ENCODE measurements at places on chromosomes 7 and 10.

DNA sequence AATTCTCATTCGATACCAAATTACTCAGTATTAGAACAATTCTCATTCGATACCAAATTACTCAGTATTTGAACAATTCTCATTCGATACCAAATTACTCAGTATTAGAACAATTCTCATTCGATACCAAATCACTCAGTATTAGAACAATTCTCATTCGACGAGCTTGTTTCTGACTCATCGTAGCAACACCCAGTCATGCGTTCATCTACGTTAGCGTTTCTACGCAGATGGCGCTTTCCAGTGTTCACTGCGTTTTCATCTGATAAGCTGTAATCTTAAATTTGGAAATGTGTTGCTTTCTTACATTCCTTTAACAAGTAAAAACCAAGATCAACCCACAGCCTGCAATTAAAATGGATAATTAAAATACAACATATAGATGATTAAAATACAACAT, 276.3 kb downstream of the ZMYND11 start:
- no peak for DNase-seq

- no peak for DNase-seq
Observed at GRCh38 chr7:96300986-96301385, 20.9 kb downstream of the SLC25A13 start.

DNA sequence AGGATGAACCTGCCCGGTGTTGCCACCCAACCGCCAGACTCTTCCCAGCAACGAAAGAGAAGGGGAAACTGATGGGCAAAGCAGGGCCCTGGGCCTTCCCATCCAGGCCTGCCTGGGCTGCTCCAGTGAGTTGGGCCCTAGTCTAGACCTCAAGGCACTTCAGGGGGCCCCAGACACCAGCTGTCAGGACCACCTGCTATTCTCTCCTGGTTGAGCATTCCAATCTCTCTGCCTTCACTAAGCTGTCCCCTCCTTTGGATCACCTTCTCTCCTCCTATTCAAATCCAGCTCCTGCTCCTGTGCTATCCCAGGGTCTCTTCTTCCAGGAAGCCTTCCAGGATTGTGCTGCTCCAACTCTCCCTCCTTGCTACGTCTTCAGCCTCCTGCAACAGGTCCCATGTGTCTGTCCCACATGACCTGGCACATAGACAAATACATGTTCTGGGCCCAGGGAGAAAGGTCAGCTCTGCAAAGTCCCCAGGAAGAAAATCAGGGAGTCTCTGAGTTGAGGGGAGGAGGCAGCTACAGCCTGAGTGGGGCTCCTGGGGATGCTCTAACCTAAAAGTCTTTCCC, 3.1 kb downstream of the STX1A start:
- no peak for DNase-seq

GRCh38 chr10:103273041-103273441, 3.9 kb upstream of the INA start:
- DNase-seq: no peak

DNA sequence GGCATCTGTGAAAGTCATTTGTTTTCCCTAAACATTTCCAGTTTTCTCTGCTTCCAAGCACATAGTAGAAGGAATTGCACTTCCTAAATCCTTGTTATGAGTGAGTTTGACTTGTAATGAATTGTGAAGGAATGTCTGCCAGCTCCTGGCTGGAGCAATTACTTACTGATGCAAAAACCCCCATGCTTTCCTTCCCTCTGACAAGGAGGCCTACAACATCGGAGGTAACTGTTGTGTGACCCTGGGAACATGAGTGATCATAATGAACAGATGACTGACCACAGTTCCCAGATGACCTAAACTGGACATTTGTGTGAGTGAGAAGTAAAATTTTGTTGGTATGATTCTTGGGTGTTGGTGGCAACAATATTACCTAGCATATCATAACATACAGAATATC, 21.4 kb upstream of the CPVL start:
- DNase-seq: no peak

DNA sequence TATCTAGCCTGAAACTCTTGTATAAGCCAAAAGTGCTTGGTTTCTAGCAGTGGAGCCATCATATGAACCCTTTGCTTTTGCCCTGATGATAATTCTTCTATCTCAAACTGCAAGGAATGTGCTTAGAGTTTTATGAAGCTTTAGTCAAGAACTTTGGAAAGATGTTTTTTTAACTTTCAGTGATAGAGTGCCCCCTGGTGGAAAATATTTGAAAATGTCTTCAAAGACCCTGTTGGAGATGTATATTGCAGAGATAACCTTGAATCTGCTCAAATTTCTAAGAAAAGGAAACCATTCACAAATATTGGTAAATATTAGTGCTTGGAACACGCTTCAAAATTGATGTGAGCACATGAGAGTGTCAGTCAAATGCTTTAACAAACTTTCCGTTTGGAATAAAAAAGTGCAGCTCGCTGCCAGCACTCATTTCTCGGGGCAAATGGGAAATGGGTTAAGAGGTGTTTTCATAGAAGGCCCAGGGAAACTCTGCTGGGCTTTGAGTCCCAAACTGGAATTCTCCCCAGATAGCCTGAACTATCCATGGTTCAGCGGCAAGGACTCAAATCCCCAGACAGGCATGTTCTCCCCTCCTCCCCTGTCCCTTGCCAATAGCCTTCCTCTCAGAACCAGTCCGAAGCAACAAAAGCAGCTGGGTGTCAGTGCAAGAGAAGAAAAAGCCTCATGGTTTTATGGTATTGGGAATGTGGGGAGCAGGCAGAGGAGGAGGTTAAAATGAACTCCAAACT, 129.3 kb downstream of the MYOF start:
- DNase-seq: no peak

GRCh38 chr10:86497621-86498020, 24.0 kb downstream of the WAPL start:
- no peak for DNase-seq

DNA sequence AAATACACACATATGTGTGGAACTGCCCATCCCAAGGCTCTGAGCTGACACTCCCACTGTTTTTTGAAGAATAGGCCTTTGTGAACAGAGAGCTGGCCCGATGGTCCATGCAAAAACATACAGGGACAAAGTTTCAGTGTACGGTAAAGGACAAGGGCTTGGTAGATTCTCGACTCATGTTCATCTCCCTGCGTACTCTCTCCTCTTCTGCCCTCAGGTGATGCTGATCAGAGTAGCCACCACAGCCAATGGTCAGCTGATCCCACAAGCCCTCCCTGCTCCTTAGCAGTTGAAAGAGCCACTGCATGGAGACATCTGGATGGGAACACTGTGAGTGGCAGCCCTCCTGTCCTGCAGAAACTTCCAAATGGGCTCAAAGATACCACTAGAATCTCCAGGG, 23.1 kb upstream of the C10orf71 start:
- DNase-seq: no peak

- DNase-seq: no peak
Observed at GRCh38 chr7:82362129-82362706, 81.4 kb downstream of the CACNA2D1 start.

DNA sequence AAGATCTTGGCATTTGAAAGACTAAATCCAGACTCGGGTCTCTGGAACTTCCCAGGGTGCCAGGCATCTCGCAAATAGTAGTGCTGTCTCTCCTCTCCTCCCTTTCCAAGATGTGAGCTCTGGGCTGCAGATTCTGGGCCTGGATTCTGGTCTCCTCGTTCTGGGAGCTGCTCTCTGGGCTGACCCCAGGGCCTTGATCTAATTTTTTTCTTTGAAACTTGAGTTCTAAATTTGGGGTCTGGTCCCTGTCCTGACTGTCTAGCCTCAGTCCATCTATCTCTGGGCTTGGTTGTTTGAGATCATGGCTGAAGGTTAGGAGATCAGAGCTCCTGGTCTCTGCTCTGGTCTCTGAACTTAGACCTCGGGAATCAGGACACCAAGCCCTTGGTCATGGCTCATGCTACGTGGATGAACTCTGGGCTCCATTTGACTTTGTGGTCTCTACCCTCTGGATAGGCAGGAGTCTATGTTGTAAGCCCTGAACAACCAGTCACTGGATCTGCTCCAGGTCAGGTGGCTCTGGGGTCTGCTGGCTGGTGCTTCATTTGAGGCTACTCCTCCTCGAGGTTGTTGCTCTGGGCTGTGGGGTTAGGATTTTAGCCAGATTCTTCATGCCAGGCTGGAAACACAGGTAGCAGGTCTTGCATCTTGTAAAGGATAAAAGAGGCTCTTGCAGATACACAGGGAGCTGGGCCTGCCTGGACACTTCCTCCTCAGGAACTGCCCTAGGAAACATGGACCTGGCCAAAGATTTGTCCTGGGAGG, 8.0 kb upstream of the MBL2 start:
- no peak for DNase-seq

- DNase-seq: no peak
Observed at GRCh38 chr7:55110282-55110992, 91.6 kb downstream of the EGFR start.

GRCh38 chr10:12081879-12082557, 13.3 kb downstream of the DHTKD1 start:
- no peak for DNase-seq

DNA sequence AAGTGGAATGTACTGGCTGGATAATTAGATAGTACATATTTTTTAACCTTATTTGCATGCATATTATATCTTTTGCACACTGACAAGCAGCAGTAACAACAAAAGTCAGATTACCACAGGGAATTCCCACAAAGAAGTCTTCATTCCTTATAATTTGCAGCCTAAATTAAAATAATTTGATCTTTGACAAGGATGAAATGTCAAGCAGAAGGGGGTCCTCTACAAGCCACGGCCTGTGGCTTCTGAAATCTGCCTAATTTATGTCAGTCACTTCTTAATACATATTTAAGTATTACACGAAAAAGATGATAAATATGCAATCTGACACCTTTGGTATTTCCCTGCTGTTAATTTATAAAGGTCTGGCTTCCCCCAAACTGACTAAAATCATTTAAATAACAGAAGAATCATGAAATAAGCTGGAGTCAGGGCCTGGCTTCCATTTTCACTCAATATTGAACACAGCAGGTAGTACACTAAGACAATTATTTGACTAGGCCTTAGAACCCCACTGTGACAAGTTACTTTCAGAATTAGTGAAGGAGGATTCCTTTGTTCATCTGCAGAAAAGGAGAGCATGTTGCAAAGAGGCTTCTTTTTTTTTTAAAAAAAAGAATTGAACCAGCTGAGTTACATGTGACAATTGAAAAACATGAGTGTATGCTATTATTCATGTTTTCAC, 351.1 kb upstream of the ETV1 start:
- DNase-seq: no peak

- DNase-seq: no peak
Observed at GRCh38 chr7:92626281-92626809, 36.2 kb upstream of the FAM133B start.

DNA sequence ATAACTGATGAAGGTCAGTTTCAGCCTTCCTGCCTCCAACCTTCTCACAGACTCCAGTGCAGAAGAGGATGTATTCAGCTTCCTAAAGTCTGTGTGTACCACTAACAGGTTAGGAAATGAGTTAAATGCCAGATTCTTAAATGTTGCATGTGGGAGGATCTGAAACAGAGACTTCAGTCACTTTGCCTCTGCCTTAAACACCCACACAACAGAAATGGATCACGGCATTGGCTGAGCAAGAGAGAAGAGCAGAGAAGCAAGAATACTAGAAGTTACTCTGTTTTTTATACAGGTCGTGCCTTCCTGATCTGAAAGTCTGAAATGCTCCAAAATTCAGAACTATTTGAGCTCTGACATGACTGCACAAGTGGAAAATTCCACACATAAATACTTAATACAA, 98.9 kb upstream of the ARHGAP21 start:
- DNase-seq: no peak

- no peak for DNase-seq
Observed at GRCh38 chr7:152341039-152341913, 94.5 kb downstream of the KMT2C start.

GRCh38 chr7:51269911-51270310, 46.7 kb downstream of the COBL start:
- no peak for DNase-seq

- DNase-seq: no peak
Observed at GRCh38 chr7:42181566-42181965, 55.4 kb downstream of the GLI3 start.

GRCh38 chr10:61805091-61805490, 96.4 kb upstream of the ARID5B start:
- no peak for DNase-seq

GRCh38 chr7:149180722-149181449, 14.5 kb upstream of the ZNF282 start:
- DNase-seq: no peak

- no peak for DNase-seq
Observed at GRCh38 chr10:14801723-14802122, 27.0 kb upstream of the FAM107B start.

GRCh38 chr7:130292682-130293257, at the start of gene CPA4:
Gene CPA4, plus strand, starts transcription at chr7:130293161. Its CDS starts 20 bp downstream, at chr7:130293181.
- DNase-seq: no peak

- DNase-seq: no peak
Observed at GRCh38 chr10:9274206-9274755, 1219.8 kb downstream of the GATA3 start.

GRCh38 chr7:137850972-137851945, 4.5 kb upstream of the DGKI start:
- no peak for DNase-seq

DNA sequence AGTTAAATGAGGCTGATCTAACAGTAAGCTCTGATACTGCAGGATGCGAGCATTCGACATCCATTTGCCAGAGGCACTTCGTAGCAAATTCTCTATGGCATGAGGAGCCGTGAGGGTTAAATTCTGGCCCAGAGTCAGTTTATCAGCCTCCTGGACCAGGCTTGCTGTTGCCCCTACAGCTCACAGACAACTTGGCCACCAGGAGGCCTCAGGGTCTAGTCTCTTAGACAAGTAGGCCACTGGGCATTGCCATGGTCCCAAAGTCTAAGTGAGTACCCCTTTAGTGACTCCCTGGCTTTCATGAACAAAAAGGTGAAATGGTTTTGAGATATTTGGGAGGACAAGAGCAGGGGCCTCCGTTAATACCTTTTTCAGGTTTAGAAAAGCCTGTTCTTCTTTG, 178.0 kb upstream of the MBL2 start:
- DNase-seq: no peak

DNA sequence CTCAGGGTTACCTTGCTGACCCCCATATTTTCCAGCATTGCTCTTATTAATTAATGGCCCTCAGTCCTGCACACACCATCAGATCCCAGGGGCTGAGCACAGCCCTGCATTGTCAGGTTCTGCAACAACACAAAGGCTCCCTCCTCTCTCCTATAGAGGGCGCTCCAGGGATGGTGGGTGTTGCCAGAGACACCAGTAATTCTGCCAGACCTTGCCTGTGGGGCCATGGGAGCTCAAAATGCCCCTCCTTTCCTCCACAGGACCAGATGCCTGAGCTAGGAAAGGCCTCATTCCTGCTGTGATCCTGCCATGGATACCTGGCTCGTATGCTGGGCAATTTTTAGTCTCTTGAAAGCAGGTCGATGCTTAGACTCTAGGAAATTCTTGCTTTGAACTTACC, 42.8 kb upstream of the PRSS58 start:
- DNase-seq: no peak

GRCh38 chr7:47492716-47493325, 89.1 kb downstream of the TNS3 start:
- no peak for DNase-seq

DNA sequence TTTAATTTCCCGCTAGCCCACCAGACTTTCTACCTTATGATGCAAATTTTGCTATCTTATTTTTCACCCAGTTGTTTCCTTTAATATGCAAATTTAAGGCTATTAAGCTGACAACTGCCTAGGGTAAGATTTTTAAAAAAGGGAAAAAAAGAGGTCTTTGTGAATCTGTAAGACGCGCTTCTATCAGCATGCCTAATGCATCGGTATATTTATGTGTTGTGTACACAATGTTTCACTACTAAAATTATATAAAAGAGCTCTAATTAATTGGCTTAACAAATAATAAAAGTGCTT, 386.6 kb downstream of the KIF20B start:
- no peak for DNase-seq
